GM13977 (cell line): ENCODE measurements at places on chromosomes 2 and 18.
A peak's percentile ranks its signal among the peaks of the same experiment; 100 is the strongest.

- no peak for DNase-seq
Measured at GRCh38 chr2:96082211-96083063, 33.9 kb downstream of the ADRA2B start.

DNA sequence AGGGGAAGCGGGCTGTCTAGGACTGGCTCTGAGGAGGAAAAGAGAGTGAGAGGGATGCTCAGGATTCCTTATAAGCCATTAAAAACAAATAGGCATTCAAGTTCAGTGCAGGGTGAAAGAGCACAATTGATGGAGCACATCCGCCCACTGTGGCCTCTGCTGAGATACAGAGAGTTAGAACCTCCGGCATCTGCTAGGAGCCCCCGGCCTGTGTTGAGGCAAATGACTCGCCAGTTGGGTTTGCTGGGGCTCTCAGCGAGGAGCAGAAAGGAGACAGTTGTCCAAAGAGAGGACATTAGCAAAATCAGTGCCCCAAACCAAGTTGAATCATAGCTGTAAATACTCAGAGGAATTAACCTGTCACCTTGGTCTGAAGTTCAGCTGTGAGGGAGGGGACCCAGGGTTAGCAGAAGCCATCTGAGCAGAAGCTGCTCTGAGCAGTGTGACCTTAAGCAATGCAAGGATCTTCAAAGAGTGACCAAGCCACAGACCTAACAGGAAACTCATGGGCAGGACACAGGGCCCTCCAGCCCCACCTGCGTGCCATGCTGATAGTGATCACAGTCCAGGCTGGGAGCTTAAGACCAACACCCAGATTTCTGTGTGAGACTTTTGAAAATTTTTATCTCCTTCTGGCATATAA, 23.3 kb upstream of the IL18RAP start:
- no peak for DNase-seq

DNA sequence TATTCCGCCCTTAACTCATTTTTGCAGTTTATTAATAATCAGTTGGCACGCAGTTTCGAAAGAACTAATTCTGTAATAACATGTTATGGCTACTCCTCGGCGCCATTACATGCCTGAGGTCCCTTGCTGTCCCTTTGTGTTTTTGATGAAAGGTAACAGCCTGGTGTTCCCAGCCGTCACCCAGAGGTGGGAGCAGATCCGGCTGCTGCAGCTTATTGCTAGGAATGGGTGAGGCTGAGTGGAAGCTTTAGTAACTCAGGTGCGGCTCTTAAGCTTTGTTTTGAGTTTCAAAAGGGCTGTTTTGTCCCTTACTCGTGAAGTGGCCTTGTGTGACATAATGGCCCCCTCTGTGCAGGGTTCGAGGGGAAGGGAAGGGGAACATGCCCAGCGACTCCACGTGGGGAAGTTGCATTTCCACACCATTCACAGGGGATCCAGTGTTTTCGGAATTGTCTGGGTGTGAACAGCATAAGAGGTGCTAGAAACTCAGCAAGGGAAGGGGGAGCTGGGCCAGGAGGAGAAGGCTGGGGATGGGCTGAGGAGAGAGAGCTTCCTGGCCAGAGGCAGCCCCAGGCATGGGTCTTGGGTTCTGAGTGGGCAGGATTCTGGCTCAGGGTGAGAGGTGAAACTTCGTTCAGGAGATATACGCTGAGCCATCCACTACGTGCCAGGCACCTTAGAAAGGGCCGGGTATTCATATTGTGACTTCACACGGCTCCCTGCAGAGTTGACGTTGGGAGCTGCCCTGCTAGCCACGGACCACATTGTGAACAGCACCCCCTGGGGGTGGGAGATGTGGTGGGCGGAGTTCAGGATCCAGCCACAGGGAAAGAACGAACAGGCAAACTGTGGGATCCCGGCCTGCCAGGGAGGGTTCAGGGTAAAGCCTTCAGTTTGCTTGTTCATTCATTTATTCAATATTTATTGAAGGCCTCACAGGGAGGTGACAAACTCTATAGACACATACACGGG, 84.4 kb downstream of the TGOLN2 start:
- DNase-seq = peak; percentile 45

DNA sequence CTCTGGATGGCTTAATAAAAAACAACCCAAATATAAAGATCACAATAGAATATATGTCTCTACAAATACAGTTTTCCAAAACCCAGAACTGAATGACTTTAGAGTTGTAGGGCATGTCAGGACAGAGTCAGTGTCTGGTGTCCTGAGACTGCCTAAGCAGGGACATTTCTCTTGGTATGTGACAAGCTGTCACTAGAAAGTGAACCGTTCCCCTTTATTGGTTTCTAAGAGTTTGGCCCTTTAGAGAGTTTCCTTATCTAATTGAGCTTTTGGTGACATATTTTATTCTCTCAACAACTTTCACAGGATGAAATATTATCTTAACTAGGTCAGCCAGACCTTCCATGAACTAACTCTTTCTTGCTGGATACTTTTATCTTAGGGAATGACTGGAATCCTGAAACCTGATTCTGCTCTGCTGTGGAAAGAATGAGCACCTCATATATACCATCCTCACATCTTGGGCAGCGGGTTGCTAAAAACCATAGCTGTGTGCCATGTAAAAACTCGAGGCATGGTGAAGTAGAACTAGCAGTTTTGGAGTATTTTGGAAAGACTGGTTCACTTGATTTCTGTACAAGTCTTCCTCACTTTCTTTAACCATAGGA, 54.8 kb downstream of the CAVIN2 start:
- DNase-seq = no peak

GRCh38 chr2:152369176-152369860, 34.3 kb downstream of the FMNL2 start:
- no peak for DNase-seq

- no peak for DNase-seq
Measured at GRCh38 chr2:231388725-231389346, 6.7 kb upstream of the B3GNT7 start.

GRCh38 chr2:154132827-154133226, 261.1 kb downstream of the GALNT13 start:
- DNase-seq = no peak

- DNase-seq = peak; percentile 17
Measured at GRCh38 chr2:7672027-7672684, 754.9 kb downstream of the RNF144A start.

- DNase-seq = no peak
Measured at GRCh38 chr2:83113953-83114352, 1345.1 kb downstream of the SUCLG1 start.

- DNase-seq = no peak
Measured at GRCh38 chr2:169034256-169034655, 3.1 kb upstream of the ABCB11 start.

DNA sequence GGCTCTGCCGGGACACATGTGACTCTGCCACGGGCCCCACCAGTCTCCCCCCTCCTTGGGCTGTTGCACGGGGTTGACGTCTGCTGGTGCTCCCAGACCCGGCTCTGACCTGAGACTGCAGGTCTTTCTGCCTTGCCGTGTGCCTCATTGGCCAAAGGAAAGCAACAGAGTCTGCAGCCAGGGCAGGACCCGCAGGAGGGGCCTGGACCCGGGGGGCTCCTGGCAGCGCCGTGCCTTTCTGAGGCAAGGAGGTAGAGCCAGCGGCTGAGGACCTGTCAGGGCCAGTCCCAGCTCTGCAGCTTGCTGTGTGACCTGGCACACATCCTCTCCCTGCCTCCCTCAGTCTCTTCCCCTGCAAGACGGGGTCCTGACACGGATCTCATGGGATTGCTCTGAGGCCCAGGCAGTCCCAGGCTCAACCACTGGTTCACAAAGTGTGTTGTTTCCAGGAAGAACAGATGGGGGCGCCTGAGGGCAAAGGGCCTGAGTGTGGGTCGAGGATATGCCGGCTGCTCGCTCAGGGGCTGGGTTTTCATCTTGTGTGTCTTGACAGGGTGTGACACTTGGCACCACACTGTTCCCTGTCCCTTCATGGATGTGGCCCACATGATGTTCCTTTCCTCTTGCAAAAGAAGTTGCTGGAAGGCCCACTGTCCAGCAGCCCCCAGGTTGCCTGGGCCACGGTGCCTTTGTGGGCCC, 9.0 kb downstream of the CAPN10 start:
- peak; percentile 74 for DNase-seq

- DNase-seq = no peak
Measured at GRCh38 chr2:19543663-19544383, 185.4 kb upstream of the OSR1 start.

GRCh38 chr2:236057375-236057774, 110.8 kb downstream of the GBX2 start:
- no peak for DNase-seq

DNA sequence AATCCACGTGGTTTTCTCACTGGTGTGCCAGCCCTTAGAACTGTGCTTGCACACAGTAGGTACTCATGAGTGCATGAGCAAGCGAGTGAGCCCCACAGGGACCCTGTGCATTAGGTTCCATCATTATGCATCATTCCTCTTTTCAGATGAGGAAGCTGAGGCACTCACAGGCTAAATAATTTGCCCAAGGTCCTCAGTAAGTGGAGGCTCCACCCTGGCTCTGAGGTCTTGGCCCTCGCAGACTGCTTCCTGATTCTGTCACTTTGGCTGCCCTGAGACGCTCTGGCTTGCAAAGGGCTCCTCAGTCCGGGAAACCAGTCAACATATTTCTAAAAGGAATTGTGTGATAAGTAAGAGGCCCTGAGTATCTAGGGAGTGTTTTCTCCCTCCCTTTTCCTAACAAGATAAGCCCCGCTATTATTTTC, 71.7 kb downstream of the IL1R2 start:
- DNase-seq = no peak

- DNase-seq = no peak
Measured at GRCh38 chr18:35822413-35822812, 150.1 kb upstream of the RMP24 start.

- DNase-seq = no peak
Measured at GRCh38 chr2:56763683-56764082, 579.9 kb downstream of the CCDC85A start.

DNA sequence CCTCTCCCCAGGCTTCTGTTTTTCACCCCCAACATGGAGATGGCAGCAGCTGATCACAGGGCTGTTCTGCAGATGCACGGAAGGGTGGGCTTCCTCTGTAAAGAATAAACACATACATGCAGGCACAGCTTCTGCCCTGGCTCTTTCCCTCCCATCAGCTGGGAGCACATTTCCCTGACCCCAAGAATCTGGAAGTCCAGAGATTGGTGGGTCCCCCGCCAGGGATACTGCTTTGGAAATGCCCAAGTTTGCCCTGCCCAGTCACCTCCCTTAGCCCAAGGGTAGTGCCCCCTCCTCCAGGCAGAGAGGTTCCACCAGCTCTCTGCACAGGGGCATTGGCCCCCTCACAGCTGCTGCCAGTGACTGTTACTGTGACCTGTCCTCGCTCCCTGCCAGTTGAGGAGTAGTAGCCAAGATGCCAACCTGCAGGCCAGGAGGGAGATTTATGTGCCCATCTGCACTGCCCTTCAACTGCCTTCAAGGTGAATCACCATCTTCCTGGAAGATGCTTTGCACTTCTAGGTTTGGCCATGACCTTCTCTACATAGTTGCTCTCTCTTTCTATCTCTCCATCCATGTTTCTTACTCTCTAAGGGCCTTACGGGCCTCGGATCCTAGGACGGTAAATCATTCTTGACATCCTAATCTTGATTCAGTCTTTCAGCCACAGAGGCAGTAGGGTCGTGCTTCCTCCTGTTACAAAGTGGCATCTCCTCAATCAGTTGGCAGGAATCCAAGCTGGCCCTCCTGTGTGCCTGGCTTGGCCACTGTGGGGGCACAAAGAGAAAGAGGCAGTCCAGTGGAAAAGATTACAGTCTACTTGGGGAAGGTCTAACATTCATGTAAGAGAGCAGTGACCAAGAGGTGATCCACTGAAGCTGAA, 121.8 kb downstream of the CTIF start:
- DNase-seq = no peak

DNA sequence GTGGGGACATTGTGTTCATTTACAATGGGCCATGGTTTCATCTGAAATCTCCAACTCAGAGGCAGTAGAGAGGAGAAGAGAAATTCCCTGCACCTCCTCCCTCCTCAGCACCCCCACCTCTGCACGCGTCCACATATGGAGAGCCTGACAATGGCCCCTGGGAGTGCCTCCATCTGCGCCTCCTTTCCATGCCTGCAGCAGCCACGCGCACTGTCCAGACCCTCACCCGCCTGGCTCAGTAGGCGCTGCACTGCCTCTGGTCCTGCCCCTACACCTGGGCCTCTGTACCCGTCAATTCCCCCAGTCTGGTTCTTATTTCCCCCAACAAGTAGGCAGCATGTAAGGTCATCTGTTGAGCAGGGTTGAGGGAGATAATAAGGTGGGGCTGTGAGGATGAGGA, 23.8 kb downstream of the MPHOSPH10 start:
- no peak for DNase-seq

DNA sequence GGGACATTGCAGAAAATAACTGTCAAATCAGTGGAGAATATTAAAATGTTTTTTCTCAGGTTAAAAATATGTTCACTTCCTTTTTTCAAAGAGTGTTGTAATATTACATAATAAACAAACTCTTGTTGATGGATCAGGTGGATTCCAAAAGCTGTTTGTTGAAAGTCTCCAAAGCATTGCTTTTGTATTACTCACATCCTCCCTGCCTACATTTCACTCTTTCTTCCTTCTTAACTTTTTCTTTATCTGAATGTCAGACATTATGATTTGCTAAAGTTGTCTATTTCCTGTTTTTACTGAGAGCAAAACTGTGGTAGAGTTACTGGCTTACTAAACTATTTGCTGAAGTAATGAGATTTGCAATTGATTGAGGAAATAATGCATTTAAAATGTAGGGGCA, 92.1 kb downstream of the CDH19 start:
- DNase-seq = no peak

- no peak for DNase-seq
Measured at GRCh38 chr2:21800356-21800755, 676.6 kb downstream of the TDRD15 start.

GRCh38 chr2:70397186-70397585, 95.3 kb upstream of the FAM136A start:
- no peak for DNase-seq

- no peak for DNase-seq
Measured at GRCh38 chr2:154709215-154709614, 10.7 kb downstream of the KCNJ3 start.

GRCh38 chr2:20267529-20267928, 42.6 kb upstream of the SDC1 start:
- DNase-seq = no peak

- no peak for DNase-seq
Measured at GRCh38 chr18:57426187-57426586, 9.0 kb upstream of the ONECUT2 start.

GRCh38 chr2:178363252-178363651, 87.7 kb downstream of the PRKRA start:
- no peak for DNase-seq

GRCh38 chr2:65634304-65634703, 201.9 kb upstream of the SPRED2 start:
- no peak for DNase-seq

DNA sequence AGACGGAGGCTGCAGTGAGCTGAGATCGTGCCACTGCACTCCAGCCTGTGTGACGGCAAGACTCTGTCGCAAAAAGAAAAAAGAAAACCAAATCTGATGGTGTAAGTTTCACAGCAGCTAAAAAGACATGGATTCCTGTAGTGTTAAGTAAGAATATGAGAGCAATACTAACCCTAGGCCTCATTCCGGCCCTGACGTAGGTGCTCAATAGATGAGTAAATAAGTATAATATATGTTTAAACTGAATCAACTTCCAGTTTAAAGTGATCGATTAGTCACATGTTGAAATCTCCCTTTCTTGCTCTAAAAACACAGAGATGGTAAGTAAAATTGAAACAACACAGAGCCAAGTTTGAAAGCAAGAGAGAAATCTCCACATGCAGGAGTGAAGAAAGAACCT, 8.0 kb downstream of the ME2 start:
- DNase-seq = no peak

- no peak for DNase-seq
Measured at GRCh38 chr18:40902436-40902835, 1052.6 kb upstream of the PIK3C3 start.
